Activated CD4-positive, alpha-beta T cell treated with anti-CD3 and anti-CD28 coated beads, Interleukin-2, amount 10 ng/mL, durations not matched to agents 24 days and 14 days (primary cell): ENCODE measurements at places on chromosomes 16 and 17. TPM values are rescaled to one million over a fixed set of nuclear protein-coding genes. Genes with fewer than 3 reads are reported as not detected.

KCNJ18 gene
- not detected in 2 replicates for total RNA-seq

CDH8 gene
- 0.70 TPM in 1 of 2 replicates, not detected in the other for total RNA-seq

SLC47A2 gene
- total RNA-seq: not detected in 2 replicates

SLX4 gene
- total RNA-seq: 10.6 and 10.9 TPM in 2 replicates

SYNGR3 gene
- total RNA-seq: 18.1 and 20.2 TPM in 2 replicates

NUPR1 gene
- not detected in 2 replicates for total RNA-seq

GDPD1 gene
- total RNA-seq: 1.8 and 2.7 TPM in 2 replicates

CD300LG gene
- total RNA-seq: not detected in 2 replicates

TAC4 gene
- not detected in 2 replicates for total RNA-seq

CLEC19A gene
- total RNA-seq: not detected in 2 replicates

DNAH2 gene
- not detected in 2 replicates for total RNA-seq

PDIA2 gene
- not detected in 2 replicates for total RNA-seq

LLGL2 gene
- total RNA-seq: 6.5 and 9.0 TPM in 2 replicates

MYO1D gene
- 12.4 and 12.9 TPM in 2 replicates for total RNA-seq

CCL4L2 gene
- 11.5 and 11.9 TPM in 2 replicates for total RNA-seq

KRTAP4-5 gene
- total RNA-seq: not detected in 2 replicates

SPATA32 gene
- 0.28 and 0.40 TPM in 2 replicates for total RNA-seq

ADAP2 gene
- 0.31 and 0.86 TPM in 2 replicates for total RNA-seq

CAPN15 gene
- 121 and 124 TPM in 2 replicates for total RNA-seq

MILR1 gene
- total RNA-seq: 0.28 TPM in 1 of 2 replicates, not detected in the other

PLLP gene
- not detected in 2 replicates for total RNA-seq

MBTPS1 gene
- 49.6 and 52.3 TPM in 2 replicates for total RNA-seq

RAB26 gene
- total RNA-seq: 0.83 and 1.0 TPM in 2 replicates

CCL14 gene
- total RNA-seq: not detected in 2 replicates

DHRS13 gene
- total RNA-seq: 32.4 and 34.3 TPM in 2 replicates

IFI35 gene
- 51.9 and 55.2 TPM in 2 replicates for total RNA-seq

TTYH2 gene
- total RNA-seq: 7.8 and 8.1 TPM in 2 replicates

SMTNL2 gene
- total RNA-seq: not detected in 2 replicates

PLA2G10 gene
- total RNA-seq: not detected in 2 replicates

CLDN6 gene
- not detected in 2 replicates for total RNA-seq

CD79B gene
- 24.4 and 29.2 TPM in 2 replicates for total RNA-seq

SMPD3 gene
- total RNA-seq: 0.09 and 0.40 TPM in 2 replicates
